Vagina (tissue), 2 donors: ENCODE measurements at places on chromosomes 3 and 15. TPM values are rescaled to one million over a fixed set of nuclear protein-coding genes. Genes with fewer than 3 reads are reported as not detected.

The EPHB3 gene
- 17.7 TPM for total RNA-seq

The SLC9C1 gene
- total RNA-seq = not detected

The ANKUB1 gene
- not detected for total RNA-seq

The EPHB1 gene
- total RNA-seq = 2.2 TPM
